Stimulated activated CD4-positive, alpha-beta T cell treated with anti-CD3 and anti-CD28 coated beads, Interleukin-2, amount 100 ng/mL, for 24 hours (primary cell): ENCODE measurements at places on chromosomes 12 and 14.

- no peak for DNase-seq
Observed at GRCh38 chr14:101508948-101509729, 52.2 kb upstream of the DIO3 start.

- no peak for DNase-seq
Observed at GRCh38 chr14:71322655-71323250, 415.5 kb downstream of the PCNX1 start.

DNA sequence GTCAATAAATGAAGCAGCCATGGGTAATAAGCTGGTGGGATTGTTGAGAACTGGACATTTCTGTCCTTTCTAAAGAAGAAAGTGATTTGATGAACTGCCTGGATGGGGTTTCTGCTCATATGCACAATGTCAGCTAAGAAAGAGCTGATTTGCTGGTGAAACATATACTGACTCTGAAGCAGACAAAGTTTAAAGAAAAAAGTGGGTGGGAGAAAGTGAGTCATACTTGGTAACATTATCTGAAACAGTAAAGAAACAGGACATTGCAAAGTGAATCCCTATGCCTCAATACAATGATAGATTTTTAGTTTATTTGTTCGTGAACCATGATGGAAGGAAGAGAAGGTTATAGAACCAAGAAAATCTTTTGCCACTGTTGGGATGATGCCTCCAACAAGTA, 95.6 kb upstream of the DNM1L start:
- no peak for DNase-seq

DNA sequence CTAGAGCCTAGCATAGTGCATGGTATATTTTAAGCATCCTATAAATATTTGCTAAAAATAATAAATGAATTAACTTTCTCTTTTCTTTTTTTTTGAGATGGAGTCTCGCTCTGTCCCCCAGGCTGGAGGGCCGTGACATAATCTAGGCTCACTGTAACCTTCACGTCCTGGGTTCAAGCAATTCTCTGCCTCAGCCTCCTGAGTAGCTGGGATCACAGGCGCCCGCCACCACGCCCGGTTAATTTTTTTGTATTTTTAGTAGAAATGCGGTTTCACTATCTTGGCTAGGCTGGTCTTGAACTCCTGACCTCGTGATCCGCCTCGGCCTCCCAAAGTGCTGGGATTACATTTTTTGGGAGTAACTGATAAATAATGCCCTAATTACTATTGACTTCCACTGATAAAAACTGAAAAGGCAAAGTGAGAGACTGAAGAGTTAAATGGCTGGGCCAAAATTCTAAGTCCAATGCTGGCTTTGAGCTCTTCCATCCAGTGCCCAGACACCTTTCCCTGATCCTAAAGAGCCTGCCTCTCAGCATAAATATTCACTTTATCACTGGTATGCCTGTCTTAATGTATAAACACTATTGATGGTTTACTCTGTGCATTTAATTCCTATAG, 213.0 kb upstream of the KRR1 start:
- DNase-seq, result no peak

- no peak for DNase-seq
Observed at GRCh38 chr12:113287899-113288282, 47.0 kb downstream of the SLC8B1 start.

- no peak for DNase-seq
Observed at GRCh38 chr12:62843716-62844115, 91.2 kb downstream of the PPM1H start.

DNA sequence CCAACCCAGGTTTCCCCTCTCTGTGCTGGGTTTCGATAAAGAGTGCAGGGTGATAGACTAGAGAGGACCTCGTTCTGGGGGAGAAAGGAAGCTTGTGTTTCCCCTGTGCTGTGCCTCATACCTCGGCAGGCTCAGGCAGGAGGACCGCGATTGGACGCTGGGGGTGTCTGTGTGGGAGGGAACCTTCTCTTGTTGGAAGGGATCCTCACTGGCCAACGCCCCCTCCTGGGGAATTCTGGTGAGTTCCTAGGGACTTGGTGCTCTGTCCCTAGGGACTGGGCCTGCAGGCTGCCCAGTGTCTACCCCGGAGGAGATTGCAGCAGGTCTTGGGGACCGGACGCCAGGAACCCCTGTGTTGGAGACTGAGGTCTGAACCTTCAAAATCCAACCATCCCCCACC, 157.4 kb upstream of the PRMT8 start:
- no peak for DNase-seq

GRCh38 chr14:77554816-77555599, 56.4 kb upstream of the ISM2 start:
- DNase-seq, result no peak

- no peak for DNase-seq
Observed at GRCh38 chr12:98354520-98355035, 160.8 kb upstream of the TMPO start.

GRCh38 chr14:53993920-53994607, 37.4 kb upstream of the BMP4 start:
- DNase-seq, result no peak

GRCh38 chr12:7142809-7143465, 12.8 kb downstream of the CLSTN3 start:
- DNase-seq, result no peak

GRCh38 chr12:124172636-124173035, 122.3 kb upstream of the RFLNA start:
- no peak for DNase-seq

- no peak for DNase-seq
Observed at GRCh38 chr14:40986655-40987054, 620.0 kb upstream of the LRFN5 start.

DNA sequence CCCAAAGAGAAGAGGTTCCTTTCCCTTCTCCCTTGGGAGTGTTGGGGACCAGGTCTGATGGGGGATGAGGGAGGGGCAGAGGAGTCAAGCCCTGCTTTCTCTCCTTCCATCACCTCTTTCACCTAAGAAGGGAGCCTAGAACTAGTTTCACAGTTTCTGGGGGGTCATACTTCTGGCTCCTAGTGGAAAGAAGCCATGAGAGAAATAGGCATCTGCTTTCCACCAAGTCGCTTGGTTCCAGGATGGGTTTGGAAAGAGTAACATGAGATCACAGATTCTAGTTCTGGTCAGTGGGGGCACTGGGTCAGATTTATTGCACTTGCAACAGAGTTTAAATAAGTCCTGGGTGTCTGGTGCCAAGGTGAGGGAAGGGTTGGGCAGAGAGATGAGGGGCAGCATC, 10.5 kb upstream of the ZNF385A start:
- DNase-seq, result no peak
